Stimulated activated CD4-positive, alpha-beta T cell treated with anti-CD3 and anti-CD28 coated beads, TNF-alpha, amount 100 ng/mL, for 24 hours (primary cell): ENCODE measurements at places on chromosomes 5 and 9.

DNA sequence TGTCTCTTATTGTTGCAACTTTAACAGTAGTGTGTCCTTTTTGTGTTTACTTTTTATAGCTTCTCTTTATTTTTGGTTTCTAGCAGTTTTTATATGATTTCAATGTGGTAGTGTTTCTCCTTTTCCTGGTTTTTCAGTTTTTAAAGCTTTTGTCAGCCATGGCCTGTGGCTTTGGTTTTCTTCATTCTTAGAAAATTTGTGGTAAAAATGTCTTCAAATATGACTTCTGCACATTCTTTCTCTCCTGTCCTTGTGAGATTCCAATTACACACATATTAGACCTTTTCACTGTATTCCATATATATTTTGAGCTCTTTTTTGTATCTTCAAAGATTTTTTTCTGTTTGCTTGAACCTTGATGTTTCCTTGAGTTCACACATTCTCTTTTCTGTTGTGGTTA lies 180.5 kb downstream of the CNTLN start:
- DNase-seq = no peak

DNA sequence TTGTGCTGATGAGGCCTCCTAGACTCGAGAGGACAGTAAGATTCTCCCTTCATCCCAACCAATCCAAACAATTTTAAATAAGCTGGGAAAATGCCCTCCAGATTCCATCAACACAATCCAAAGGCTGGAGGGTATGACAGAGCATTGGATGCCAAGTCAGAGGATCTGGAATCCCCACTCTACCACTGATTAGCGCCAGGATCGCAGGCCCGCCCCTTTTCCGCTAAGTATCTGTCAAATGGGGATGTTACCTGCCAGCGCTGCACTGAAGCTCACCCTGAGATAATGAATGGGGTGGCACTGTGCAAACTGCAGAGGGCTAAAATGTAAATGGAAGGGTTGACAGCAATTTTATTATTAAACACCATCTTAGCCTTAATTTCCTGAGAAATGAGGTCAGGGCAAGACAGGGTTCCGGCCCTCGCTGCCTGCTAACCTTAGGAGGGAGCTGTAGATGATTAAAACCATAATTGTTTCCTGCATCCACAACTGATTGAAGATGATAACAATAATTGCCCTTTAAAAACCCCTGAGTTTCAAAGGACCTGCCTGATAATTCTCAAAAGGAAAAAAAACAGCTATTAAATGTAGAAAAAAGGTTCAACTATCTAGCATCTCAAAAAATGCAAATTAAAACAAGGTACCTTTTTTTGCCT lies 31.6 kb upstream of the GABBR2 start:
- DNase-seq = no peak

GRCh38 chr9:660227-660626 lies 181.3 kb upstream of the DMRT1 start:
- DNase-seq = no peak

GRCh38 chr9:75532233-75533050 lies 358.0 kb upstream of the PCSK5 start:
- no peak for DNase-seq

DNA sequence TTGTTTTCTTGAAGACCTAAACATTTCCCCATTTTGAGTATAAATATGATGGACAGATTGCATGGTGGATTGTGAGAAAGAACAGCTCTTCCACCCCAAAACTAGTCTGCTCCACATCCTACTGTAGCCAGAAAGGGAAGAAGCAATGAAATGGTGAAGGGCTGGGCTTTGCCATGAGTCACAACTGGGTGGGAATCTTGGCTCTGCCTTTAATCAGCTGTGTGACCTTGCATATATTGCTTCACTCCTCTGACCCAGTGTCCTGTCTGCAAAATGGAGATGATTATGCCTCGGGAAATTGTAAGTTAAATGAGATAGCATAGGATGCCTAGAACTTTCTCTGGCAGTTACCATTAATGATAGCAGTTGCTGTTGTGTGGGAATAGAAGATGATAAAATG lies 101.9 kb downstream of the PDE8B start:
- no peak for DNase-seq

- DNase-seq = no peak
Measured at GRCh38 chr5:169411786-169412430, 111.0 kb upstream of the SLIT3 start.

DNA sequence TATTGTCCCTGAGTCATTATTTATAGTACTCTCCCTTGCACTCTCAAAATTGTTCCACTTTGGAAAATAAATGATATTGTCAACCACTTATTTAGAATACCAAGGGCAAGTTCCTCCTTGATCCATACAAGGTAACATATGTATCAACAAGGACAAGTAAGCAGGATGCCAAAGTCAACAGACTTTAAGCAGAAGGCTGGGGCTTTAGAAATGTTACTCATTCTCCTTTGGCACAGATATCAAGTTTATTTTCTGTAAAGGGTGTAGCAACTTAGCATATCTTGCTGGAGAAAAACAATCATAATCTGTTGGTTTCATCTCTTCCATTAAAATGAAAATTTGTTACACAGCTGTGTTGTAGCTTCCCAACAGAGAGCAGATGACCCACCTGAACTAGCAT lies 248.7 kb upstream of the SLC30A5 start:
- no peak for DNase-seq

GRCh38 chr9:94622087-94622800 lies 17.1 kb downstream of the FBP1 start:
- DNase-seq = no peak

- no peak for DNase-seq
Measured at GRCh38 chr5:15334551-15335266, 165.3 kb upstream of the FBXL7 start.

GRCh38 chr5:121755266-121755665 lies 96.4 kb upstream of the FTMT start:
- no peak for DNase-seq

- peak; percentile 41 for DNase-seq
Measured at GRCh38 chr5:142012792-142013388, at the start of gene GNPDA1. GNPDA1 (minus strand) TSS chr5:142013027; CDS start chr5:142012035, 992 bp downstream.

DNA sequence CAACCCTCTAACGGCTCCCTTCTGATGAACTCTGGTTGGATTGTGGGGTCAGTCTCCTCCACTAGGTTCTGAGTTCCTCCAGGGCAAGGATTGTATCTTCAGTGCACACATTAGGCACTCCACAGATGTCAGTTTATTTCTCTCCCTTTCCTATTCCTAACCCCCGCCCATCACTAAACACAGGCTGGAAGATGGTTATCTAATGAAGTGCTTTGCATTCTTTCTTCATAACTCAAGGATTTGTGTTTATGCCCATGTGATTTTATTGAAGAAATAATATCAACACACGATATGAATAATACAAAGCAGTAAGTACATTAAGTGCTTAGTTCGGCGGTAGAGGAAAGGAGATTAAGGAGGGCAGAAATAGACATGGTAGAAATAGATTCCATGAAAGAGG lies 4.4 kb upstream of the CREBRF start:
- DNase-seq = no peak

DNA sequence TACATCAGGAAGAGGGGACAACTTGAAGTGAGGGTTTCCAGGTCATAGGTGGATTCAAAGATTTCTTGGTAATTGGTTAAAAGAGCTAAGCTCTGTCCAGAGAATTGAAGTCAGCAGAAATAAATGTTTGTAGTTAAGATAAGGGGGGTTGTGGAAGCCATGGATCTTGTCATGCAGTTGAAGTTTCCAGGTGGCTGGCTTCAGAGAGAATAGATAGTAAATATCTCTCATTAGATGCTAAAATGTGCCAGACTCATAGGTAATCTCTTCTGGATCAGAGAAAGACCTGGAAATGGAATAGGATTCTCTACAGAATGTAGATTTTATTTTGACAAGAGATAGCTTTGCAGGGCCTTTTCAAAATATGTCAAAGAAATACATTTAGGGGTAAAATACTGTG lies 491.7 kb downstream of the PRR16 start:
- no peak for DNase-seq

GRCh38 chr9:93132946-93133680 lies 938 bp downstream of the NINJ1 start:
- DNase-seq = no peak

GRCh38 chr5:83322273-83322924 lies 149.1 kb upstream of the VCAN start:
- DNase-seq = no peak

DNA sequence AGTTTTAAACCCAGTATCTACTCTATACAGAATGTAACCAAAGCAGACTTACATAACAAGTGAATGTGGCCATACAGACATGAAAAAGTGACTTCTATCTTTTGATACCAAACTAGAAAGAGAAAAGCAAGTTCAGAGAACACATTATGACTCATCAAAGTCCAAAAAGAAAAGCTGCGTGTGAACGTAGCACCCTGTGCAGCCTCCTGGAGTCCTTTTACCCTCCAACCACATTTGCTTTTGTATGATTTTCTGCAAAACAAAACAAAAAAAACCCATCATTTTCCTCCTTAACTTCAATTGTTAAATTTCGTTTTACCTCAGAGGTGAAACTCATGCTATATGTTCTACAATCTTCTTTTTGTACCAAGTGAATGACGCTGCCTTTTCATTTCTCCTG lies 2.8 kb upstream of the SMARCA2 start:
- DNase-seq = no peak

DNA sequence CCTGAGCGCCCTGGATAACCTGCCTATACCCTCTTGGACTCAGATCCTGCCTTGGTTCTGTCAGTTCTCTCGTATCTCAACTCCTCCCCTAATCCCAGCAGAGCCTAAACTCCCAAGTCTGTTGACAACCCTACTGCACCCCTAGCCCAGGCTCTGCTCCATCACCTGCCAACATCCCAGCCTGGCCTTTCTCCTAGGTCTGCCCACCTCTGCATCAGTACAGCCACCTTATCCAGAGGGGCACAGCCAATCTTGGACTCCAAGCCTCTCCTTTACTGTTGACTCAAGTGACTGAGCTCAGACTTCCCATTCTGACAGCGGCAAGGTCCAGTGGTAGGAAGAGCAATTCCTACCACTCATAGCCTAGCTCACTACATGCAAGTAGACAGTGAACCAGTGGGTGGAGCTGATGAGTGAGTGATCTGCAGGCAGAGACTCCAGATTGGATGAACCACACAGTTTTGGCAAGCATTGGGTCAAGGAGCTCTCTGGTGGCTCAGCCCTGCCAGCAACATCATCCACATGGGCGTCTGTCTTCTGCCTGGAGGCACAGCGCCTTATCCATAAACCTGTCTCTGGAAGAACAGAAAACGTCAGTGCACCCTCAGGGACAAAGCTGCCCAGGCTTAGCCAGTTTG lies 26.5 kb downstream of the TRMO start:
- no peak for DNase-seq
